ENCODE measurements at places on chromosomes 7 and 10. TPM values are rescaled to one million over a fixed set of nuclear protein-coding genes. Genes with fewer than 3 reads are reported as not detected.

The OR9A2 gene
- not detected for total RNA-seq

The FXYD4 gene
- not detected for total RNA-seq

The GNG11 gene
- 1.9 TPM for total RNA-seq

The NEUROD6 gene
- not detected for total RNA-seq

The SLC18A2 gene
- 0.52 TPM for total RNA-seq

All from H7 (cell line).